ENCODE measurements at places on chromosomes 16 and 17.

GRCh38 chr16:26386096-26386495 is 680.6 kb upstream of the C16orf82 start:
- DNase-seq, result no peak

DNA sequence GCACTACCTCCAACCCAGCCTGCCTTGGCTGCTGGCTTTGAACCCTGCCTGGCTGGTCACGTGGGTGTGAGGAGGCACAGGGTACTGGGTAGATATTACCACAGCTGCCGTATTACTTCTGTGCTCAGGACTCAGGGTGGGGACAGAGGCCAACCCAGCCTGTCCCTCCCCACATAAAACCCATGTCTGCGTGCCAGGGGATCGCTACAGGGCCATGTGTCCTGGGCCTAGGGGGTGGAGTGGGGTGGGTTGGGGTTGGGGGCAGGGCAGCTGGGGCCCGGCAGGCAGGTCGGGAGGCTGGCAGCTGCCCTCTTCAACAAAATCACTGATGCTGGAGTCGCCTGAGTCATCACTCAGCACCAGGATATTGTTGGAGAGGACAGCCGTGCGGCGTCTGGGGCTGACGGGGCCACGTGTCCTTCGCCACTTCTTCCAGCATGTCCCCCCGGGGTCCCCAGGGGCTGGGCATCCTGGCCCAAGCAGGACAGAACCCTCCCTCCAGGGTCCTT is 39.7 kb upstream of the PVALEF start:
- no peak for DNase-seq

DNA sequence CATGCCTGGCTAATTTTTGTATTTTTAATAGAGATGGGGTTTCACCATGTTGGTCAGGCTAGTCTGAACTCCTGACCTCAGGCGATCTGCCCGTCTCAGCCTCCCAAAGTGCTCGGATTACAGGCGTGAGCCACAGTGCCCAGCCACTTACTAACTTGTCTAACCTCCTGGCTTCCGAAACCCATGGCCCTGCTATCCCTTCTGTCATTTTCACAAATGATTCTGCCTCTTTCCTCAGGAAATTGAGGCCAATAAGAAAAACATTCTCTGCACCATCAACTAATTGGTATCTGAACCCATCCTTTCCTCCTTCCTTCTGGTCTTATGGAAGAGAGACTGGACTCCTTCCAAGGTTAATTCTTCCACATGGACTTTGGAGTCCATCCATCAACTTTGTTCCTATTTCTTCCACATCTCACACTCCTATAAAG is 27.9 kb upstream of the TNRC6A start:
- DNase-seq, result no peak

GRCh38 chr16:69115837-69116236 is 10.4 kb downstream of the HAS3 start:
- DNase-seq, result no peak

DNA sequence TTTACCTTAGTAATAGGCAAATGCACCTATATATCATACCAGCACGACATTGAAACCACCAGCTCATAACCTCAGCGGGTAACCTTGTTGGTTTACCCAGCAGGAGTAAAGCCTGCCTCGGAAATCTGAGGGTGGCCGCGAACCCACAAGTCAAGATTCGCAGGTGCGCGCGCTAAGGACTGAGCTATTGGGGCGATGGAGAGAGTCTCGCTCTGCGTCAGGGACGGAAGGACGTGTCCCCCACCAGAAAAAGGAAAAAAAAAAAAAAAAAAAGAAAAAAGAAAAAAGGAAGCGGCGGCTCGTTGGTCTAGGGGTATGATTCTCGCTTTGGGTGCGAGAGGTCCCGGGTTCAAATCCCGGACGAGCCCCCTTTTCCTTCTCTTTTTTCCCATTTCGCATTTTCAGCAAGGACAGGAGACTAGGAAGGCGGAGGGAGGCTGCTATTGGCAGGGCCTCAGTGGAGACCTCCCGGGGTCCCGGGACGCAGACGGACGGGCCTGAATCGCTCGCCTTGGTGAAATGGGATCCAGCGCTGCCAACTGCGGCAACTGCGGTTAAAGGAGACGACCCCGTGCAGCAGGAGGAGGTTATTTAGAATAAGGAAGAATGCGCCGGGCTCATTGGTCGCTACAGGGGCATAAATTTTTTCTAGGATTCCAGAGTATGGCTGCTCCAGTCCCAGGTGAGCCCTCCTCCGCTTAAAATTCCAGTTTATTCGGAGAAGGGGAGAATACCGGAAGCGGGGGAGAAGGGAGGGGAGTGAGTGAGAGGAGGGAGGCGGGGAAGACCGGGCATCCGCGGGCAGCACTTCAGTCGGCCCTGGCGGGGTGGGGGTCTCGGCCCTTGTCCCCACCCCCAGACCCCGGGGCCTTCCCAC is at the start of gene OR1F1:
Gene OR1F1, plus strand, starts transcription at position 407 of the 877 bp plus-strand sequence.
- no peak for DNase-seq

DNA sequence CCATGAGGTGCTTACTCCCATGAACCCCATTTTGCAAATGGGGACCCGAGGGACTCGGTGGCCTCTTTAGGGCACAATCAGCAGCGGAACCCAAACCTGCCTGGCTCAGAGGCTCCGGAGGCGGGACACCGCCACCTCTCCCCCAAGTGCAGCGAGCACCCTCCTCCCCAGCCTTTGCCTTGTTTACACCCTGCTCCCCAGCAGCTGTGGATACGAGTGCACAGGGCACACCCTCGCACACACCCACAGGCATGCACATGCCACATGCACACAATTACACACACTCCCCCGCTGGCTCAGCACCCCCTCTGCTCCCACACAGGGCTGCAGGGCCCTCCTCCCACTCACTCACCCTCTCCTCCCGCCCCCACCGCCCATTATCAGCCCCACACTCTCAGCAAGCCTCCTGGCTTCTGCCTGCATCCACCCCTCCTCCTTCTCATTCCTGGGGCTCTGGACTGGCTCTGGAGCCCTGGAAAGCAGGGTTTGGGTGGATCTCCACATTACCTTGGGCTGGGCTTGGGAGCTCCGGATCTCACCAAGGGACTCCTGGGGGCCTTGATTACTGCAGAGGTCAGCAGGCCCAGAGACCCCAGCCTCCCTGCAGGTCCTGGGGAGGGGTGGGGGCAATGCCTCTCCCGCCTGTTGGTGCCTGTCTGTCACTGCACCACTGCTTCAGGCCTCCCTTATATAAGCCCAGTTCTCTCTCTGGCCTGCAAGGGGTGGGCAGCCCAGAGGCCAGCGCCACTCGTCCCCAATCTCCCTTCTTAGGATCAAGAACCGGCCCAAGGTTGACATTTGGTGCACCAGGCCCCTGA is 6.4 kb downstream of the PDK2 start:
- DNase-seq, result no peak

DNA sequence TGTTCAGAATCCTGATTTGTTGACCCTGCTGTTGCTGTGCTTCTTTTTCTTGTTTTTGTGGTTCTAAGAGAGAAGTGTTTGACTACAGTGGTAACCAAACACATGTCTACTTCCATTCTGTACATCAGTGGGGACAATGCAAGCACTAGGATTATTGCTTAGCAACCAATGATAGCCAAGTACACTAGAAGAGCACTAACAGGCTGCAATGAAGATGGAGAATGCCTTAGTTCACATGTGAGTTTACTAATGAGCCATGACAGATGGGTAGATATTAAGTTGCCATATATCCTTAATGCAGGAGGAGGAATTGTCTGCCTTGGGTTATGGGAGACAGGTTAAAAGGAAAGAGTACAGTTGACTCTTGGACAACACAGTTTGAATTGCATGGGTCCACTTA is 8.3 kb downstream of the EFCAB5 start:
- DNase-seq, result no peak

DNA sequence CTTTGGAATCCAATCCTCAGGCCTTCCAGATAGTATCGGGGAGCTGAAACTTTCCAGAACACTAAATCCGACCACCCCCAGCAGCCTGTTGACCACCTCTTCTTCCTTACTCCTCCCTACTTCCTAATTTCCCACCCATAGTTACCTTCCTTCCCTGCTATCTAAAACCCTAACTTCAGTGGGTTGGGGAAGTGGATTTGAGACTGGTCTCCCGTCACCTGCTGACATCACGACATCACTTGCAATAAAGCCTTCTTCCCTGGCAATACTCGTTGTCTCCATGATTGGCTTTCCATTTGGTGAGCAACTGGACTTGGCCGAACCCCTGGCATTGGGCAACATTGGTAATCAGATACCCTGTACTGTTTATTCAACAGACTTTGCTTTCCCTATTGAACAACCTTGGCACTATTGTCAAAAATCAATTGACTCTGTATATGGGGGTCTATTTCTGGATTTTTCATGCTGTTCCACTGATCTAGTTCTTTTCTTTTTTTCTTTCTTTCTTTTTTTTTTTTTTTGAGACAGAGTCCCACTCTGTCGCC is 11.8 kb upstream of the FOXK2 start:
- DNase-seq, result no peak

- DNase-seq, result no peak
Measured at GRCh38 chr16:23072084-23072599, 77.1 kb downstream of the USP31 start.

GRCh38 chr17:10742431-10742830 is 12.6 kb upstream of the TMEM220 start:
- no peak for DNase-seq

- DNase-seq, result no peak
Measured at GRCh38 chr17:55005520-55005919, 37.0 kb downstream of the STXBP4 start.

GRCh38 chr17:43645765-43646481 is 15.8 kb downstream of the MEOX1 start:
- no peak for DNase-seq

GRCh38 chr16:24508614-24509013 is 30.8 kb upstream of the RBBP6 start:
- DNase-seq, result no peak

DNA sequence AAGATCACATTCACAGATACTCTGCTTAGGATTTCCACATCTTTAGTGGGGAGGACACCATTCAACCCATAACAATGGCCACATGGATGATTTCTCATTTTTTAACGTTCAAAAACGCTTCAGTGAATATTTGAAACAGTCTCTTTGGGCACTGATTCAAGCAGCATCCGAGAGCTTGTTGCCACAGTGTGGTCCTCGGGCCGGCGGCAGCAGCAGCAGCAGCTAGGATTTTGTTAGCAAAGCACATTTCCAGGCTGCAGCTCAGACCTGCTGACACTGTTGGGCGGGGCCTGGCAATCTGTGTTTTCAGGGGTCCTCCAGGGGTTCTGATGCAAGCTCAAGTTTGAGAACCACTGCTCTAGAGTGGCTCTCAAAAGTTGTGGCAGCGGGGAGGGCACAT is 27.9 kb upstream of the CMIP start:
- no peak for DNase-seq

DNA sequence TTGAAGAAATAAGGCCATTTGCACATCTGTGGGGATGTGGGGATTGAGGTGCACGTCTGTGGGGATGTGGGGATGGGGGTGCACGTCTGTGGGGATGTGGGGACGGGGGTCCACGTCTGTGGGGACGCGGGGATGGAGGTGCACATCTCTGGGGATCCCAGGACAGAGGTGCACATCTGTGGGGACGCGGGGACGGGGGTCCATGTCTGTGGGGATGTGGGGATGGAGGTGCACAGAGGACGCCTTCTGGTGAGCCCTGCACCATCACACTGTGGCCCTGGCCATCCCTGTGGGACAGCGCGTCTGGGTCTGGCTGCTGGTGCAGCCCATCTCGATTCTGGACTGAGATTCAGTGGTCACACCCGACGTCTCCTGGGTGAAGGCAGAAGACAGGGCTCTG is 161.4 kb downstream of the LAT start:
- DNase-seq, result no peak

- DNase-seq, result no peak
Measured at GRCh38 chr16:280005-280460, 358 bp upstream of the ARHGDIG start.

DNA sequence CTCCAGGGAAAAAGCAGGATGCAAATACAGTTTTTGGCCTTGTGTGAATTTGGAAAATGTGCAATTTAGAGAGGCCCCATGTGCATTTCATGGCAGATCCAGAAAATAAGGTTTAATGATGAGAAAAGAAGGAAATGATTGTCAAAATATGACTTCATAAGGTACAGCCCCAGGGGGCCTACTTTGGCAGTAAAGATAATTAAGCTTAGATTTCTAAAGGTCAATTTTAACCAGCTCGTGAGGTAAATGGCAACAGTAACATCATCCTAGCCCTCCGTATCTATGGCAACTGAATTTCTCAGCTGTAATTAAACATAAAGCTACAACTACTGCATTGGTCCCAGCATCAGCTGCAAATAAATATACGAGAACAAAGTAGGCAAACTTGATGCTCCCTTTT is 30.0 kb upstream of the PRSS54 start:
- DNase-seq, result no peak

- DNase-seq, result no peak
Measured at GRCh38 chr17:12316021-12316420, 295.3 kb downstream of the MAP2K4 start.

GRCh38 chr16:67154578-67155294 is 3.9 kb upstream of the B3GNT9 start:
- peak; percentile 22 for DNase-seq

DNA sequence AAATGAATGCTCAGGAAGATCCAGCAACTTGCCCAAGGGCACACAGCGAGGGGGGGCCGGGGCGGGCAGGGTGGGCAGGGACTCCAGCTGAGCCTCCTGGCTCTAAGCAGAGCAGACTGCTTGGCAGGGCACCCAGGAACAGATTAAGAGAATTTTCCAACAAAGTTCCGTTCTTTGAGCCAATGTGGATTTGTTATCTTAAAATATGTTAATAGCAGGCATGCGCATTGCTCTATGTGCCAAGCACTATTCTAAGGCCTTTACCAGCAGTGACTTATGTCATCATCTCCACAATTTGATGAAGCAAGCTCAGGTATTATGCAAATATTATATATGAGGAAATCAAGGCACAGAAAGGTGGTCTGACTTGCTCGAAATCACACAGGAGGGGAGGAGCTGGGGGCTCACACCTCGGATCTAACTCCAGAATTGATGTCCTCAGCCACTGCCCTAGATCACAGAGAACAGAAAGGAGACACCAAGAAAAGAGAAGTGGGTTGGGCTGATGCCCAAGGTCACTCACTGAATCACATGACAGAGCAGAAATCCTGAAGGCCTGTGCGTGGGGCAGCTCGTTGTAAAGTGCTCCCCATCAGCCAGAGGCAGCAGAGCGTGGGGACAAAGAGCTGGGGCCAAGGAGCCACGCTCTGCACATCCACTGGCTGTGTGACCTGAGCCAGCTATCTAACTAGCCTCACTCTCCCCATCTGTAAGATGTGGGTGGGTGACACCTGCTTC is 23.2 kb upstream of the MEAK7 start:
- DNase-seq, result no peak

DNA sequence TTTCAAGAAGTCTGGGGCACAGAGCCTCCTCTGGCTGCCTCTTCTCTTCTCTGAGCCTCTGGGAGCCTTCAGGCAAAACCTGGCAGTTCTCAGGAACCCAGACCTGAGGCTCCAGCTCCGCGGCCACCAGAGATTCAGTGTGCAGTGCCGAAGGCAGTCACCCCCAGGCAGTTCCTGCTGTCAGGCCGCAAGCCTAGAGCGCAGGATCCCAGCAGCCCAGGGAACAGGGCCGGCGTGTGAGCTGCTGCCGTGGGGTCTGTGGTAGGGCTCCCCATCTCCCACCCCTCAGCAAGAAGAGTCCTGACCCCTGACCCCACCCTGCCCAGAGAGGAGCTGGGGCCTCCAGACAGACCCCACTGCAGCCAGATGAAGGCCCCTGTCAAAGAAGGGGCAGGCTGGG is 78.2 kb downstream of the AMFR start:
- no peak for DNase-seq
